Umbilical cord (tissue), 2 donors: ENCODE measurements at places on chromosomes 12 and 14. TPM values are rescaled to one million over a fixed set of nuclear protein-coding genes. Genes with fewer than 3 reads are reported as not detected.

Gene IRAK3
- 21.9 TPM for total RNA-seq

Gene ACOT6
- total RNA-seq = not detected

DNA sequence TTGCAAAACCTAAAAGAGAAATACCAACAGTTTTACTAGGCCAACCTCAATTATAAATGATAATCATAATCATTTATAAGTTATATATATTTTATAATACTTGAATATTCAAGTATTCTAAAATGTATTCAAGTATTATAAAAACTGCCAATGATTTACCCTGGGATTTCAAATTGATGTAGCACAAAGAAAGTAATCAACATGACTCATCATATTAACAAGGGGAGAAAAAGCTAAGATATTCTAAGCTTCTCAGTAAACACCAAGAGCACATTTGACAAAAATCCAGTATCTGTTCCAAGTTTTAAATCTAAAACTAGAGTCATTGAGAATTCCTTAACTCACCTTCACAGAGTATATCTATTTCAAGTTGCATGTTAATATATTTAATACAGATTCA is 56.1 kb downstream of the CAPZA3 start:
- DNase-seq = no peak

Gene LRRK2
- 14.4 TPM for total RNA-seq

Gene LRTM2
- 1.2 TPM for total RNA-seq

Gene OR6C76
- total RNA-seq = 16.1 TPM

DNA sequence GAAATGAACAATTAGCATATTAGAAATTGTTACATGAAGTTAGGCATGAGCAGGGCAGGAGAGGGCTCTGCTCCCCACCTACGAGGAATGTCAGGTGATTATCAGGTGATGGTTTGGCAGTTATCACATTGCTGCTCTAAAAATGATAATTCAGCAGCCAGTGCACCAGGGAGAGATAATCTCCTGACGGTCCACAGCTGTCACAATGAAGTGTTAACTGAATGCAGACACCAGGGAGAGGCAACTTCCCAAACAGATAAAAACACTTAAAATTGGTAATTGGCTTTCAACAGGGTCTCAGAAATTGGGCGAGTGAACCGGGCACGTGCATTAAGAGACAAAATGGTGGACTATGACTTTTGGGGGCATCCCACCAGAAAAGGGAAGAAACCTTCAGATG is 176.0 kb downstream of the GRIP1 start:
- DNase-seq = no peak

Gene GLS2
- 0.72 TPM for total RNA-seq

- no peak for DNase-seq
Measured at GRCh38 chr12:41653386-41654326, 465.5 kb downstream of the PDZRN4 start.

Gene IGF1
- 18.1 TPM for total RNA-seq

Gene KERA
- 3.1 TPM for total RNA-seq

DNA sequence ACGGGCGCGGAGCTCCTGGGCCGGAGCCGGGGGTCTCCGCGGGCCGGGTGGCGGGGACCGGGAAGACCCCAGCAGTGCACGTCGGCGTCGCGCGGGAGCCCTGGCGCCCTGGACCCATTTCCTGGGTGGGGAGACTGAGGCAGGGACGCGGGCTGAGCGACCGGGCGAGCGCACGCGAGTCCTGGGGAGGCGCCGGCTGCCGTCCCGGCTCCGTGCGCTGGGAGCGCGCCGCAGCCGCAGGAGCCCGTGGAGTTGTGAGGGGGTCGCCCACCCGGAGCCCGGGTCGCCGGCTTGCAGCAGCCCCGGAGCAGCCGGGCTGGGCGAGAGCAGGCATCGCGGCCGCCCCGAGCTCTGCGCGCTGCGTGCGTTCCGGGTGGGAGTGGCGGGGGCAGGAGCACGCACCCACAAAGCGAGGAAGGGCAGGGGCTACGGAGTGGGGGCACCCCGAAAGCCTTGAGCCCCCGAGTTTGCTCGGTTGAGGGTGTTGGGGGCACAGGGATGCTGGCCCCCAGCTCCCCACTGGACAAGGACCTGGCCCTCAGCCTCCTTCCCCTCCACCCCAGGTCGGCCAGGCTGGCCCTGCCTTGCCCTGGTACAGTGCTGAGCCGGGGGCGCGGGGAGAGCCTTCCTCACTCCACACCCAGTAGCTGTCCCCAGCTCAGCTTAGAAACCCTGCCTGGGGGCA is 620 bp downstream of the MMP17 start:
- peak; percentile 9 for DNase-seq

Gene TAMALIN
- 2.6 TPM for total RNA-seq

DNA sequence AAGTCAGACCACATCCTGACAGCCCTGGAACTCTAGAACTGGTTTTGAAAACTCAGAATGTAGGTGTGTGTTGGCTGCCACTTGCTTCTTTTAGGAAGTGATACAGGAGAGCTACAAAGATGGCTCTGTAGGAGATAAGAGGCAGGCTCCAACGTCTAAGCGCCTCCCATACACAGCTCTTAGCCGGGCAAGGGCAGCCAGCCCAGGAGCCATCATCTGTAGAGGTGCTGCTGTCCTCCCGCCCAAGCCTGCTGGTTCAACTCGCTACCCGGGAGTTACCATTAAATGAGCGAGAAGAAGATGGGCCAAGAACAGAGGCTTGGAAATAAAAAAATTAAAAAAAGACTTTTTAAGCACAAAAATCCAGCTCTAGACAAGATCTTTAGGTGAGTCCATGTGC is 61.2 kb upstream of the DIO3 start:
- no peak for DNase-seq

GRCh38 chr12:93226361-93226760 is 151.4 kb upstream of the NUDT4 start:
- no peak for DNase-seq

- DNase-seq = no peak
Measured at GRCh38 chr12:45598761-45599160, 130.7 kb upstream of the ARID2 start.

Gene TIMELESS
- total RNA-seq = 4.8 TPM
